Stimulated activated CD8-positive, alpha-beta memory T cell treated with anti-CD3 and anti-CD28 coated beads, Interleukin-4, amount 100 ng/mL, for 1 hour (primary cell): ENCODE measurements at places on chromosomes 5 and 9.

DNA sequence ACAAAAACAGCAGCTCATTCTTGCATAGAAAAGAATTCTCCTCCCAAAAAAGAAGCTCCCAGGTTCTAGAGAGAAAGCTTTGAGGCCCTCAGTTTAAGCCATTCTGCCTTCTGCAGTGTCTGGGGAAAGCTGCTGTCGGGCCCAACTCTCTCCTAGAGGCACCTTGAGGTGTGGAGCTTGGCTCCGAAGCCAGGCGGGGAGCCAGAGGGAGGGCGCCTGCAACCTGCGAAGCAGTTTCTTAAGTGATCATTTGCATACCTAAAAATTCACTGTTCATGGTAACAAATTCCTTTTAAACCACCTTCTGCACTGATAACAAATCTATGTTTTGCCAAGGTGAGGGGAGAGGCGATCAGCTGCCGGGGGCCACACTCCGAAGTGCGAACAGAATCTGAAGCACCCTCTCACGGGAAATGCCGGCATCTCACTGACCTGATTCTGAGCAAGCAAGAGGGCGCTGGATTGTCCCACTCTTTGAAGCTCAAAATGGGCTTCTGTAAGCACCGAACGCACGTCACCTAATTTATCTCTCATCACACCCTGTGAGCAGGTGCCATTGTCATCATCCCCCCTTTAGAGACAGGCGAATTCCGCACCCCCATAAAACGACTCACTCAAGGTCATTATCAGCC is 86.1 kb downstream of the GTF3C4 start:
- no peak for DNase-seq

DNA sequence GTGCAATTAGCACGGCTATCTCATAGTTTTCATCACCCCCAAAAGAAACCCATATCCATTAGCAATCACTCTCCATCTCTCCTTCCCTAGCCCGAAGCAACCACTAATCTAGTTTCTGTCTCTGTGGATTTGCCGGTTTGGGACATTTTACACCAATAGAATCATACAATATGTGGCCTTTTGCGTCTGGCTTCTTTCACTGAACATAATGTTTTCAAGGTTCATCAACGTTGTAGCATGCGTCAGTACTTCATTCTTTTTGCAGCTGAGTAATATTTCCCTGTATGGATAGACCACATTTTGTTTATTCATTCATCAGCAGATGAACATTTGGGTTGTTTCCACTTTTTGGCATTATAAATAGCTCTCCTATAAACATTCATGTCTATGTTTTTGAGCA is 75.4 kb upstream of the TBC1D2 start:
- no peak for DNase-seq

DNA sequence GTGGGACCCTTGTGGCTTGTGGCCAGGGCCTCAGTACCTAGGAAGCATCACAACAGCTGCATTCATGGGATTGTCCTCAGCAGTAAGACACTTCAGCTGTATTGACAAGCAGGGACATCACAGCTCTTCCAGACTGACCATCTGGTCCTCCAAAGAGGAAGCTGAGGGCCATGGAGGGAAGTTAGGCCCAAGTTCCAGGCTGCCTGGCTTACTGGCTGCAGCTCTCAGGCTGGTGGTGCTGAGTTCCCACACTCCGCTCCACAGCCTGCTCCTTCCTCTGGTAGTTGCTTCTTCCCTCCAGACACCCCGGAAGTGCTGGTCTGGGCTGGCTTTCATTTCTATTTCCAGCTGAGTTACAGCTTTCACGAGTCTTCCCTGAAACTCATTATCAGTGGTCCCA is 5.7 kb upstream of the STING1 start:
- no peak for DNase-seq

GRCh38 chr5:92907938-92908606 is 672.9 kb downstream of the NR2F1-AS1 start:
- DNase-seq, result no peak

DNA sequence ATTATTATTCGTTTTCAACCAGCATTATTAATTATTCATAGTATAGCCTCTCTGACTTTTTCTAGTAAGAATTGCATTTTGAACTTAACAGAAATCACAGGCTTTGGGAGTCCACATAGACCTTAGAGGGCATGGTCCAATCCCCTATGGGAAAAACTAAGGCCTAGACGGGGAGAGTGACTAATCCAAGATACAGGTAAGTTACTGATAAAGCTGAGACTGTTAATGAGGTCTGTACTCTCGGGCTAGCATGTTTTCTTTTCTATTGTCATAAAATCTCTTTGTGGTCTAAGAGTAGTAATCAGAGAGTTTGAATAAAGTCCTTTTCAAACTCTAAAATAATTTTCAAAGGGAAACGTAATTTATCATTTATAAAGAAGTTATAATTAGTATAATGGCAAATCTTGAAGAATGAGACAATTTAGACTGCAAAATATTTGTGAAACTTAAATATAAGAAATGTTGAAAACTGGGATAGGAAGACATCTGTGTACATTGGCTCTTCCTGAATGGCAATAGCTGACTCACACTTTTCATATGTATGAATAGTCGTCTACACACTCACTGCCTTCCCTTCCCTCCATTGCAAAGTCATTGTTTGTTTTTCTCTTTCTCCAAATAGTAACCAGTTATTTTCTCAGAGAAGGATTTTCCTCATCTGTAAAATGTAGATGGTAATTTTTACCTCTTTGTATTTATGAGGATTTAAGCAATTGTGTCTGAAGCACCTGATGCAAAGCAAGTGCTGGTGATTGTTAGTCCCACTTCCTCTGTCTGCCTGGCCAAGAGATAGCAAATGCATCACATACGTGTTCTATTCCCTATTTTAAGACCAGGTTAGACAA is 207.9 kb upstream of the CD180 start:
- DNase-seq, result no peak

- no peak for DNase-seq
Observed at GRCh38 chr9:37061768-37062167, 27.7 kb upstream of the PAX5 start.

GRCh38 chr9:108831496-108832178 is 24.1 kb downstream of the ACTL7B start:
- DNase-seq, result no peak

- DNase-seq, result no peak
Observed at GRCh38 chr9:20394969-20395368, 227.3 kb downstream of the MLLT3 start.

DNA sequence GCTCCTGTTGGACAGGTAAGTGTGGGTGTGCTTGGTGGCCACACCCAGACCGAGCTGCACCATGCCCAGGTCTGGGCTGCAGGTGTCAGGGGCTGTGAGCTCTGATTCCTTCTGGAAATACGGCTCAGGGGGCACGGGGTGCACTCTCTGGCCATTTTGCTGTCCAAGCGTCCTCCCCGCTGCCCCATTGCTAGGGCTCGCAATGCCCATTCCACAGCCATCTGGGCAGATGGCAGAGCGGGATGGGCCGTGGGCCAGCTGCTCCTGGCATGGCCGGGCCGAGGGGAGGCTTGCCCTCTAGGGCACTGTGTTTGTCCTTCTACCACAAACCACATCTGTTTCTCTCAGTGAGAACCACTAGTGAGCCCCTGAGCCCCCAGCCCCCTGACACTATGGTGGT is 67.9 kb upstream of the RXRA start:
- no peak for DNase-seq

GRCh38 chr5:132637241-132637640 is 20.7 kb upstream of the IL13 start:
- no peak for DNase-seq

- DNase-seq, result no peak
Observed at GRCh38 chr5:156020647-156021046, 306.3 kb upstream of the SGCD start.

DNA sequence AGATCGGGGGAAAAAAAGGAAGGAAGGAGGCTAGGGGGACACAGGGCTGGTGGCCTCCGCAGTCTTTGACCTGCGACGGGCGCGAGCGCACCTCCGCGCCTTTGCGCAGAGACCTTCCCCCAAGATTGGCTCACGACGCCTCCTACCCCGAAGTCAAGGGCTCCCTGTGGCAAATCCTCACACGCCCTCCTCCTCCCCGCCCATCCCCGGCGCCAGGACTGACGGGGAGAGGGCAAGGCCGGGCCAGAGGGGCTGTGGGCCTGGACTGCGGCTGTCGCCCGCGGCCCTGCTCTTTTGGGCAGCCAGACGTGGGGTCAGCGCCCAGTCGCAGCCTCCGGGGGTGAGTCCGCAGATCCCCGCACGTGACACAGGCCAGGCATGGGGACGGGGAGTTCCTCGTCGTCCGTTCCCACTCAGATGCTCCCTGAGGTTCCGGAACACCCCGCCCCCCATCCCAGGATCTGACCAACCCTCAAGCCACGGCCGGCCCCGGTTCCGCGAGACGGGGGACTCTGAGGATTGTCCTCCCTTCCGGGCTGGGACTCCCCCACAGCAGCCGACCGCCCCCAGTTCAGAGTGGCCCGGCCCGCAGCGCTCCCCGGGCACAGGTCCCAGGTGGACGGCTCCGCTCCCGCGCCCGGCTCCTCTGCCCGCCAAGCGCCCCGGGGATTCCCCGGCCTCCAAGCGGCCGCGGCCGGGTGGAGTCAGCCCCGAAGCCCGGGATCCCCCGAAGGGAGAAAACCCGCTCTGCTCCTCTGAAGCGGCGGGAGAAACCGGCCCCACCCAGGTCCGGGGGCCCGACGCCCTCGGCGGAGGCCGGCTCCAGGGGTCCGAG is 543 bp upstream of the ANKRD33B start:
- no peak for DNase-seq

DNA sequence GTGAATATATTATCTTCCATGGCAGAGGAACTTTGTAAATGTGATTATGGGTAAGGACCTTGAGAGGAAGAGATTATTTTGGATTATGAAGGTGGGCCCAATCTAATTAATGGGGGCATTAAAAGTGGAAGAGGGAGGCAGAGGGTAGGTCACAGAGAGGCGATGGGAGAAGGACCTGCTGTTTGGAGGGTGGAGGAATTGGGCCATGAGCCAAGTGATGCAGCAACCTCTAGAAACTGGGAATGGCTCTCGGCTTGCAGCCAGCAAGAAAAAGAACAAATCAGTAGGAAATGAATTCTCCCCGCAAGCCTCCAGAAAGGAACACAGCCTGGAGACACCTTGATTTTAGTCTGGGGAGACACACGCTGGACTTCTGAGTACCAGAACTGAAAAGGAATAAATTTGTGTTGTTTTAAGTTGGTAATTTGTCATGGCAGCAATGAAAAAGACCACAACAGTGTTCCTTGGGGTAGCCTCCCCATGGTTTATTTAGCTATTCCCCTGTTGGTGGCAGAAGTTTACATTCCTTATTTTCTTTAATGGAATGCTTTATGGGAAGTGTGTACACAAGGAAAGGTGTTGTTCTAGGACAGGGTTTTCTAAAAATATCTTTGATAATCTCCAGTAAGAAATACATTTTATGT is 103.6 kb downstream of the HSPA4 start:
- DNase-seq, result no peak

GRCh38 chr5:109837231-109837861 is 147.6 kb downstream of the MAN2A1 start:
- DNase-seq, result no peak

GRCh38 chr5:61048534-61048933 is 103.5 kb downstream of the NDUFAF2 start:
- DNase-seq, result no peak

- no peak for DNase-seq
Observed at GRCh38 chr9:134522502-134522848, 119.1 kb upstream of the COL5A1 start.

DNA sequence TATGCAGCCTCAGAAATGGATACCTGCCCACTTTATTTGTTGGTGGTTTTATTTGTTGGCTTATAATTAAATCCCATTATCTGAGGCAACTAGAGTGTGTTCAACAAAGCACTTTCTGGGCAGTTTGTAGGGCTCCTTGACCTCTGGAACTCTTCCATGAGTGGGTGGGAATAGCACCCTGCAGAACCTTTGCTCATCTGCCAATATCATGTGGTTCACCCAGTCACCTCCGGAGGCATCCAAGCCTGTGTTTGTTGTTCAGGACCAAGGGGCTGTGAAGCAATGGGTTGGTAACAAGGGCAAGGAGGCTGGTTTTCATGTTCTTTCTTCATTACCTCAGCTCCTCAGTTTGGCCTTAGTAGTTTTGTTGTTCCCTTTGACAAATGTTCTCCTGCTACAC is 314.0 kb downstream of the NDUFS4 start:
- DNase-seq, result no peak

GRCh38 chr5:69084903-69085302 is 8.9 kb upstream of the SLC30A5 start:
- DNase-seq, result no peak

GRCh38 chr9:112015149-112015548 is 118.5 kb downstream of the UGCG start:
- DNase-seq, result no peak
